IPS DF 19.7 (cell line): ENCODE measurements at places on chromosomes 2 and 18.

DNA sequence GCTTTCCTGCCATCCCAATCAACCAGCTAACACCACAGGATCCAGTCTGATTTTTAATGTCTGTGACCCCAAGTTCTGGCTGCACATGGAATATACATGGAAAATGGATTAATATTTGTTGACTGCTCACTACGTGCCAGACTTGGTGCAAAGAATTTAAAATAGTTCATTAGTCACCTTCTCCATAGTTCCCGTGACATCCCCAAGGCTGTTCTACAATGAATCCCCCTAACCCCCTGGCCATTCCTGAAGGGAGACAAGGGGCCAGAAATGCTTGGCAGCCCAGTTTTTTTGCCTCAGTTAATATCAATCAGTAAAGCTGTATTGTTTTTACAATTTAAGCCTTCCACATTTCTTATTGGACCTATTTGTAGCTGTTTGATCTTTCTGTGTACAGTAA, 71.0 kb upstream of the ST3GAL5 start:
- no peak for DNase-seq

DNA sequence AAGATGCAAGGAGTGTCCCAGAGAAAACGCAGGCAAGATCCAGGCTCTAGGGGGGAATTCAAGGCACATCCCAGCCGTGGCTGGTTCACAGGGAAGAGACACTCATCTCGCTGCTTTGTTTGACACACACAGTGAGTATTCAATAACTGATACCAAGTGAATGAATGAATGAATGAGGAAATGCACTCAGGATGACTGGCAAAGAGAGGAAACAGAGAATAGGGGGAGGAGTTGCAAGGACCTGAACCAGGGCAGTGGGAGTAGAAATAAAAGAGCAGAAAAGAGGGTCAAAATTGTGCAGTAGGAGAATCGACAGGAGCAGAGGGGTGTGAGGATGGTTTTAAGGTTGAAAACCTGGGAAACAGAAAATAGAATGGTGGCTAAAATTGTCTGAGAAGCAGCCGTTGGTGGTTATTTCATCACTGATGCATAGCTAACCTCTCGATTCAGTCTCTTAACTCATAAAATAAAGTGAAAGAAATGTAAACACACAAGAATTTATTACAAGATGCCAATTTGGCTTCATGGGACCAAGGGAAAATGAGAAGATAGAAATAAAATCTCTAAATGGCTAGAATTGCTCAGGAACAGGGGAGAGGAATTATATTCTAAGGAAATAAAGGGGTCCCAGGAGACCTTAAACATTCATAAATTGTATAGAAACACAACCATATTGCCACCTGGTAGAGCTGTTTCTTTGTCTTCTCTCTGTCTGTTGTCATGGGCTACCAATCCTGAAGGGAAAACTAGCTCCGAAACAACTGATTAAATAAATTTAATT, 63.9 kb upstream of the PHLPP1 start:
- DNase-seq: no peak

DNA sequence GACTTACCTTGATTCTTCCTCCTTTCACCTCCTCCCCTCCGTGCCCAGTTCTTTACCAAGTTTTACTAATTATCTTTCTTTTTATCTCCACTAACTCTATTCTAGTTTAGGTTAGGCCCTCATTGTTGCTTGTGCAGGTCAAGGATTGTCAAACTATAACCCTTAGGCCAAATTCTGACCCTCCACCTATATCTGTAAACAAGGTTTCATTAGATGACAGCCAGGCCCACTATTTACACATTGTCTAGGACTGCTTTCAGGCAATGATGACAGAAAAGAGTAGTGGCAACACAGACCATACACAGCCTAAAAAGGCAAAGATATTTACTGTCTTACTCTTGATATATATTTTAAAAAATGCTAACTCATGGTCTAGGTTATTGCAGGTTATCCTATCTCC, 212.0 kb downstream of the RAD51AP2 start:
- DNase-seq: no peak

- DNase-seq: no peak
These were observed 39.0 kb downstream of the MBP start for GRCh38 chr18:77093586-77093985.

GRCh38 chr18:10851824-10852319, 297.5 kb downstream of the PIEZO2 start:
- DNase-seq: no peak

- DNase-seq: no peak
These were observed 6.8 kb upstream of the CD207 start for GRCh38 chr2:70842401-70842800.

DNA sequence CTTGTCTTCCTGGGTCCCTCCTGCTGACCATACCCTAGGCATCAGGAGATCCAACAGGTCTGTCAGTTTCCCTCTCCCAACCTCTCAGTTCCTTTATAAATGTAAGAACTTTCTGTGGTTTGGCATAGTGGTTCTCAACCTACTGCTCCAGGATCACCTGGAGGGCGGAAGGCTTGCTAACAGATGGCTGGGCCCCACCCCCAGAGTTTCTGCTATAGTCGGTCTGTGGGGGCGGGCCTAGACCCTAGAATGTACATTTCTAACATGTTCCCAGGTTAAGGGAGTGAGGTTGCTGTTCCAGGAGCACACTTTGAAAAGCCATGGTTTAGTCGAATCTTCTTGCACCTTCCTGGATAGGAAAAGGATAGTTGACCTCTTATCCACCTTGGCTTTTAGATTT, 37.0 kb downstream of the HK2 start:
- DNase-seq: no peak

DNA sequence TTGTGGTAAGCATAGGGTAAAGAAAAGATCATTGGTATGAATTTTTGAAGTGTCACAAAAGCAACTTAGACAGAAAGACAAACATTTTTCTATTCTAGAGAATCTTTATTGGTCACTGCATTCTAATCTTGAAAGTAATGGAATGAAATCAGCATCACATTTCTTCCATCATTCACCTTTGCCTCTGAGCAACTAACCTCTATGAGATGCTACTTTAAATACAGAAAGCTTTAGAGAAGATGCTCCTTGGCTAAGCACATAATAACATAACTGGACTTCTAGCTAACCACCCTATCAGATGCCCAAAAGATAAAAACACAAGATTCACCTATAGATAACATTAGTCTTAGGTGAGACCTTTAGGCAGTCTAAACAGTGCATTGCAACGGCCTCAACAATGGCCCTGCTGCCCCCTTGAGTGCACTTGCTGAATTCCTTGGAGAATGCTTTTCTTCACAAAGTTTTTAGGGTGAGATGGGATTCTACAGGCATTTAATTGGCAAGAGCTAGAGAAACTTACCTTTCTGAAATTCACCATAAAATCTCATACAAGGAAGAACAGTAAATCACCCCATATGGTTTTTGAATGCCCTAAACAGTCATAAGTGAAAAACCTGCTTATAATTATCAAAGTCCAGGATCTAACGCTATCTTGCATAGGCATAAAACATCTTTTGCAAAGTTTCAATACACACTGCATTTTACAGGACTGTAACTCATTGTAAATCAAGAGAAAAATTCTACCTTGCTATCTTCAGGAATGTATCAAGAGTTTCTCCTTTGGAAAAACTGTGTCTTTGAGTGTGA, 791.3 kb upstream of the CHAC2 start:
- peak; percentile 12 for DNase-seq

DNA sequence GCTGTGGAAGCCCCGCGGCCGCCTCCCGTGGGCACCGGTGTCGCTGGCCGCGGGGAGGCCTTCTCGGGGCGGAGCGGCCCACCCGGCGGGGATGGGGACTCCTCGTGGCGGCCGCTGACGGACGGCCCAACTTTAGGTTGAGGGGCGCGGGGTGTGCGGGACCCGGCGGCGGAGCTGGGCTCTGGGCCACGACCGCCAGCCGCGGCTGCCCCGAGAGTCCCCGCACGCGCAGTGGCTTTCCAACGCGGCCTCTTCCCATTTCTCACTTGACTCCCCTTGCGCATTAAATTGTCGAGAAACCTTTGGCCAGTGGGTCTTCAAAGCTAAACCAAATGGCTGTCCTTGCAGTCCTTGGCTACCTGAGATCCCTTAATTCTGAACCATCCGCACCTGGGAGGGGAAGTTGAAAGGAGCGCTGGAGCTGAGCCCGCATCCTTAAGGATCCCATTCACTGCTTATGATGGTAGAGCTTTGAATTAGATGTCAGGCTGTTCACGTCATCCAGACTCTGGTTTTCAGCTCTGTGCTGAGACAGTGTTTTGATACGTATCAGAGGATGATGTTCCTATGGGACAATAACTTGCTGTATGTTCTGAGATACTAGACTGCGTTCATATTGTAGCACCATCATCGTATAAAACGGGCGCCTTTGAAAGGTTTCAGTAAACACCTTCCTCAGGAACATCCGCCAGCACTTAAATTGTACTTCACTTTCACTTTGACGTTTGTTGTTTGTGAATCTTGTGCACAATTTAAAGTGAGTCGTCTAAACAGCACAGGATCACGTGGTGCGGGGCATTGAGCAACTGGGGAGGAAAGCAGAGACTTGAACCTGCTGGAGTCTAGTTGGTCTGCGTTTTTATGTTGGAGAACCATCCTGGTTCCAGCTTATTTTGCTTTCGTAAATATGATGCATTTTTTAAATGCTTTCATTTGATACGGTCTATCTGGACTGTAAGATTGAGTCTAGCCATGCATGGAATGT, 874 bp downstream of the CLIP4 start:
- DNase-seq: no peak

DNA sequence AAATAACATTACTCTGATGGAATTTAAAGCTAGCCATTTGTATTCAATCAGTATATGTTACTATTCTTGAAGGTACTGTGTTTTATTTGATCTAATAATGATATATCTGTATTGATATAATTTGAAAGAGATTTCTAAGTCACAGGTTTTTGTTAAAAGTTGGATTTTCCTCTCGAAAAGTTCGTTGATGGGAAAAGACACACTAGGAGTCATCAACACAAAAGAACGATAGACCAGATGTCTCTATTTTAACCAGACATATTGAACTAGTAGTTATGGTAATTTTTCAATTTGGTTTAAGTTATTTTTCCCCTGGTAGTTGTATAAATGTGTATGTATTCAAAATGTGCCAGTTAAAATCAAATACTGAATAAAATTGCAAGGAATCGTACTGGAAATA, 2.5 kb downstream of the ASXL3 start:
- DNase-seq: no peak
